Hair follicle dermal papilla cell (primary cell): ENCODE measurements at places on chromosomes 12 and 14. TPM values are rescaled to one million over a fixed set of nuclear protein-coding genes. Genes with fewer than 3 reads are reported as not detected.

Gene PTGER2
- total RNA-seq: 0.97 and 1.1 TPM in 2 replicates

Gene DRAM1
- total RNA-seq: 95.7 and 108 TPM in 2 replicates

Gene NPAS3
- 0.85 and 1.3 TPM in 2 replicates for total RNA-seq

Gene GUCY2C
- total RNA-seq: not detected in 2 replicates

Gene C12orf54
- total RNA-seq: not detected in 2 replicates

Gene APOF
- total RNA-seq: not detected in 2 replicates

Gene DIO3
- 0.16 and 0.97 TPM in 2 replicates for total RNA-seq

Gene CCDC88C
- total RNA-seq: under 0.01 and 0.16 TPM in 2 replicates

Gene SCN8A
- total RNA-seq: 37.4 and 50.6 TPM in 2 replicates

Gene SLC7A8
- total RNA-seq: 16.2 and 17.4 TPM in 2 replicates

Gene CATSPERB
- not detected in 2 replicates for total RNA-seq

Gene SLC22A17
- total RNA-seq: 22.5 and 27.3 TPM in 2 replicates

Gene FOXA1
- under 0.01 and 0.24 TPM in 2 replicates for total RNA-seq

Gene SLC6A15
- total RNA-seq: 10.8 and 13.8 TPM in 2 replicates

Gene SLCO1B1
- not detected in 2 replicates for total RNA-seq

Gene DEGS2
- total RNA-seq: 0.16 TPM in 1 of 2 replicates, not detected in the other

Gene CBX5
- 45.5 and 57.4 TPM in 2 replicates for total RNA-seq

Gene NEMP1
- 3.9 and 4.9 TPM in 2 replicates for total RNA-seq
